Stimulated activated CD8-positive, alpha-beta memory T cell treated with anti-CD3 and anti-CD28 coated beads, Interleukin-15, amount 100 ng/mL, for 4 hours (primary cell): ENCODE measurements at places on chromosomes 4 and X.

DNA sequence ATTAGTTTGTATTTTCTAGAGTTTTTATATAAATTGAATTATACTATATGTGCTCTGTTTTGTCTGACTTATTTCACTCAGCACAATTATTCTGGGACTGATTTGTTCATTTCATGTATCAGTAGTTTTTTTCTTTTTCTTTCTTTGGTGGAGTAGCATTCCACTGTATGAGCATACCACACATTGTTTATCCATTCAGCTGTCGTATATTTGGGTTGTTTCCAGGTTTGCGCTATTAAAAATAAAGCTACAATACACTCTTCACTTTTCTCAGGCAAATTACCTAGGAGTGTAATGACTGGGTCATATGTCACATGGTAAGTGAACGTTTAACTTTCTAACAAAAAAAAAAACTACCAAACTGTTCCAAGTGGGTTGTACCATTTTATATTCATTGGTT is 9.6 kb upstream of the OTUD4 start:
- no peak for DNase-seq

DNA sequence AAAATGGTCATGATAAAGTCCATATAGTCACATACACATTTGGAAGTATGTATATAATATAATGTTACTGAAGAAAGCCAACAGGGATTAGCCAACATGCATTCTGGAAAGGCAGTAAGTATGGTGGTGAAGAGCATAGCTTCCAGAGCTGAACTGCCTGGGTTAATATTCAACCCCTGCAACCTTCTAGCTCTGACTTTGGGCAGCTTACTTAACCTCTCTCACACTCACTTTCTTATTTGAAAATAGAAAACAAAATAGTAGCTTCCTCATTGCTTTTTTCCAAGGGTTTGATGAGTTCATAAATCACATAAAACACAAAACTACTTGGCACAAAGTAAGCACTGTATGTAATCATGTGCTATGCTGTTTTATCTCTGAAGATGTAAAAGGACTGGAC is 216.4 kb downstream of the CHIC2 start:
- DNase-seq: no peak

DNA sequence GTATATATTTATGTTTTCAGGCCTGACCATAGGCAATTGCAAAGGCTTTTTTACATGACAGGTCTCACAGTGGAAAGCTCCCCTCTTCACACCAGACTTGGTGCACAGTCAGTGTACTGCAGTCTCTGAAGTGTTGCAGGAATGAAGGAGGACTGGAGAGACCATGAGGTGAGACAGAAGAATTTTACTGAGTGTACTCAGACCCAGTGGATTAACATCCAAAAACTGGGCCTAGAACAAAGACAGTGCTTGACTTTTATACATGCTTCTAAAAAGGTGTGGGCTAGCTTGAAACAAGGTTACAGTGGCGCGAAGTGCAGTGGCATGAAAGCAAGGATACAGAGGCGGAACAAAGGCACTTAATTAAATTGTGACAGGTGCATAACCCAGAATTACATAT is 822.9 kb downstream of the RAPGEF2 start:
- DNase-seq: no peak

GRCh38 chr4:21226637-21227538 is 526.6 kb downstream of the PACRGL start:
- DNase-seq: no peak

DNA sequence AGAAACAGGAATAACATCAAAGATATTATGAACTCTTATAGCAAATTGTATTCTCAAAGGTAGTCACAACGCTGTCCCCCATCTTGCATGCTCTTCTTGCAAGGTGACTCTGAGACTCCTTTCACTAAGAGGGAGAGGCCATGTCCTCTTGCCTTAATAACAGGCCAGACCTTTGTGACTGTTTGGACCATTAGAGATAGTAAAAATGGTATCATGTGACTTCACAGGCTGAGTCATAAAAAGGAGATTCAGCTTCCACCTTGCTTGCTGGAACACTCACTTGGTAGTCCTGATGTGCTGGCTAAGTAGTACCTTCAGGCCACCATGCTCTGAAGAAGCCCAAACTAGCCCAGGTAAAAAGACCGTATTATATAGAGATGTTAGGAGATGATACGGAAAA is 143.8 kb downstream of the FBXW7 start:
- DNase-seq: no peak

DNA sequence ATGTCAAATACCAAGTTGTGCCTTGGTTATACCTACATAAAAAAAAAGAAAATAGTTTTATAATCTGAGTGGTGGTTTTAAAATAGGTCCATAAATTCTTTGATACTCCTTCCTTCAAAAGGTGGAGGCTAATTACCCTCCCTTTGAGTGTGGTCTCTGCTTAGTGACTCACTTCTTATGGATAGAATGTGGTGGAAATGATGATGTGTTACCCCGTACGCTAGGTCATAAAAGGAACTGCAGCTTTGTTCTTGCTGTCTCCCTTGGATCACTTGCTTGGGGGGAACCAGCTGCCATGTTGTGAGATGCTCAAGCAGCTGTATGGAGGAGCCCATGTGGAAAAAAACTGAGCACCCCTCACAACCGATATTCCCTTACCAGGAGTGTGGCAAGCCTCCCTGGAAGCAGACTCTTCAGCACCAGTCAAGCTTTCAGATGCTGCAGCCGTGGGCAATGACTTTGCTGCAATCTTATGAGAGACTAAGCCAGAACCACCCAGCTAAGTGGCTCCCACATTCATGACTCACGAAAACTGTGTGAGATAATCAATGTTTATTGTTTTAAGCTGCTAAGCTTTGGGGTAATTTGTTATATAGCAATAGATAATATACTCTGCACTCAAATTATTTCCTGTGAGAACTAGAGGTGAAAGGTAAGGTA is 195.0 kb upstream of the GATB start:
- DNase-seq: no peak

- no peak for DNase-seq
Observed at GRCh38 chr4:6470502-6471306, 1.7 kb downstream of the PPP2R2C start.

DNA sequence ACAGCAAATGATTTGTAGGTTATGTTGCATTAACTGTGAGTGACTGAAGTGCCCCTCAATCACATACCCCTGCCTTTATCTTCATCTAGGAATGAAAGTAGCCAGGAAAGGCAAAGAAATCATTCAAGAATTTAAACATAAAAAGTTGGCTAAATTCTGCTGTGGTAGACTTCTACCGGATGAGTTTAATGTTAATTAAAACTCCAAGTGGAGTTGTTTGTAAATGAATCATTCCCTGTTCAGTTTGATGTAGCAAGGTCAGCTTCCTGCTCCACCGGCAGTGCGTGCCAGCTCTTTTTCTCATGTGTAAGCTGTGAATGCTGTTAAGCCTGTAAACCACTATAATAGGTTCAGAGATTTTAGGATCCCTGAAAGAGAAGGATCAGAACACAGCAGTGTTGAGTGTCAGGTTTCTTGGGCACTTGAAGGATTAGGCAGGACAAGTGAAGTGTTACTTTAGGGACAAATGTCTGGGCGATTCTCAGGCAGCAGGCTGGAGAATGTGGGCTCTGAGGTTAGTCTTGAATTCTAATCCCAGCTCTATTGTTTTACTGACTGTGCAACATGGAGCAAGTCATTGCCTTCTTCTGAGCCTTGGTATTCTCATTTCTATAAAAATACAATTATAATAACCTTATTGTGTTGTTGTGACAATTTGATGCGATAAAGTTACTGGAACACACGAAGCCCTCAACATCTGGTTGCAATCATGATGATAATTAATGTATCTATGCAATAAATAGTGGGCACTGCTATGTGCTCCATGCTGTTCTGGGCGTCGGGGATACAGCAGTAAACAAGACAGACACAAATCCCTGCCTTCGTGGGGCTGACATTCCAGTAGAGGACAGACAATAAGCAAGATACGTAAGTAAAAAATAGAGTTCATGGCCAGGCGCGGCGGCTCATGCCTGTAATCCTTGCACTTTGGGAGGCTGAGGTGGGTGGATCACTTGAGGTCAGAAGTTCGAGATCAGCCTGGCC is 112.0 kb downstream of the SHROOM3 start:
- DNase-seq: no peak
